Activated naive CD8-positive, alpha-beta T cell treated with anti-CD3 and anti-CD28 coated beads, Interleukin-2, amount 50 U/mL, for 16 hours (primary cell): ENCODE measurements at places on chromosomes 12 and 14.

GRCh38 chr12:110104188-110105094 is 19.7 kb upstream of the IFT81 start:
- DNase-seq: no peak

GRCh38 chr12:29725587-29726320 is 58.0 kb downstream of the TMTC1 start:
- DNase-seq: no peak

DNA sequence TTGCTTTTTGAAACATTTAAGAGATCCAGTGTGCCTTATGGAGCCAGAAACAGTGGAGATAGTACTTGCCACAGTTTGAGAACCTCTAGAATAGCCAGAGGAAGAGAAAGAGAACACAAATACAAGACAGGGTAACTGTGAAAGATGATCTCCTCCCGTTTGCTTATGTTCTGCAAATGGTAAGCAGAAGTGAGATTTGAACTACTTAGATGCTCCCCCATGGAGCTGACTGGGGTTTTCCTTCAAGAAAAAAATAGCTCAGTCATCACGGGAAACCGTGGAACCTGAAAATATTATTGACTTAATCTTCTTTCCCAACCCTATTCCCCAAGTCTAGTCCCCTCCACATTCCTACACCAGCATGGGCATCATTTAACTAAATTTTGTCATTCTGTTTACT is 87.1 kb downstream of the KIF21A start:
- DNase-seq: no peak

DNA sequence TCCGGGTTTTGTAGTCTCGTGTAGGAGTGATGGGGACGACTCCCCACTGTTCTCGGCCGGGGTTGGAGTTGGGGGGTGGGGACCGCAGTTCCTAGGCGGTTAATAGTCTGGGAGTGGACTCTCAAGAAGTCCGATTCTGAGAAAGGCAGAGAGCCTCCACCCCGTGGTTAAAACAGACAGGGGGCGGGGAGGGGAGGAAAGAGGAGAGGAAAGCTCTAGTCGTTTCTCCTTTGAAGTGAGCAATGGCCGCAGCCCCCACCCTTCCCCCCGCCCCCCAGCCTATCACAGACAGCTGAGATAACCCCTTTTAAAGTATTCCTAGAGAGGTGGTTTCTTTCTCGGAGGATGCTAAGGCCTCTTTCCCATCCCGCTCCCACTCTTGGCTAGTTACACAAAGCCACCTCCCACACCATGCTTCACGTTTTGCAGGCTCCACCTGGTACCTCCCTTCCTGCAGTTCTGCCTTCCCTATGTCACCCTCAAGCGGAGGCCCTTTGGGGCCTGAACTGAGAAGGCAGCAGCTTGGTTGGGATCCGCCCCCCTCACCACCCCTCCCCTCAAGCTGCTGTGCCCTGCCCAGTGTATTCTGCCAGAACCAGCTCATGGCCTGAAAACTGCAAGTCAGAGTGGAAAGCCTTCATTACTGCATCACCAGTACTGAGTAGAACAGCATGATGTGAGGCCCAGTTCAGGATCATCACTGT is 853 bp downstream of the USP5 start:
- DNase-seq: peak; percentile 37
